ENCODE measurements at places on chromosomes 6 and 20. TPM values are rescaled to one million over a fixed set of nuclear protein-coding genes. Genes with fewer than 3 reads are reported as not detected.

DNA sequence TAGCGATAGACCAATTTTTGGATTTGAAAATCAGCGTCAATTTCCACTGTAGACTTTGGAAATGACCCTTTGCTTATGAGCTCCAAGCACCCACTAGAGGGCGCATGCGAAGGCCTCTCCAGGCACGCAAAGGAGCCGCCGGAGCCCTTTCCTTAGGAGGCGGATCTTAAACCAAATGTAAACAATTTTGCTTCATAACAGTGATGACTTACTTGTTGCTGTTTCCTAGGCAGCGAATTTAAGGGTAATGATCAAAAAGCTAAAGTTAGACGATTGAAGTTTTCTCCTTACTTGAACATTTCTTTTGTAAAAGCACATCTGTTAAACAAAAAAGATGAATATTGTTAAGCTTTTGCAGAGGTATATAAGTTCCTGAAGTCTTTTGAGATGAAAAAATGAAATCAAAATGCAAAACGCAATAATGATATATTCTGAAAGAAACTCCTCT lies 29.2 kb upstream of the EXOC2 start:
- peak; percentile 73 for DNase-seq

GRCh38 chr6:19921786-19922185 lies 84.6 kb downstream of the ID4 start:
- no peak for DNase-seq

GRCh38 chr20:64185276-64185900 lies 21.1 kb downstream of the MYT1 start:
- DNase-seq = no peak

GRCh38 chr6:152471456-152472265 lies 165.5 kb downstream of the SYNE1 start:
- no peak for DNase-seq

DNA sequence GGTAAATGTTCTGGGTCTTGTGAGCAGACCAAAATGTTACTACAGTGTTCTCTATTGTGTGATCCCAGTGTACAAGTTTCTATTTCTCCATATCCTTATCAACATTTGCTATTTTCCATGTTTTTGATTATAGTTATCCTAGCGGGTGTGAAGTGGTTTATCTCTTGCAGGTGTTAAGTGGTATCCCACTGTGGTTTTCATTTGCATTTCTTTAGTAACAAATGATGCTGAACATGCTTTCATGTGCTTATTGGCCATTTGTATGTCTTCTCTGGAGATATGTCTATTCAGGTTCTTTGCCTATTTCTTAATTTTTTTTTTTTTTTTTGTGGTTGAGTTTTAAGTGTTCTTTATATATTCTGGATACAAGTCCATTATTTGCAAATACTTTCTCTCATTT lies 35.5 kb downstream of the NSFL1C start:
- no peak for DNase-seq

DNA sequence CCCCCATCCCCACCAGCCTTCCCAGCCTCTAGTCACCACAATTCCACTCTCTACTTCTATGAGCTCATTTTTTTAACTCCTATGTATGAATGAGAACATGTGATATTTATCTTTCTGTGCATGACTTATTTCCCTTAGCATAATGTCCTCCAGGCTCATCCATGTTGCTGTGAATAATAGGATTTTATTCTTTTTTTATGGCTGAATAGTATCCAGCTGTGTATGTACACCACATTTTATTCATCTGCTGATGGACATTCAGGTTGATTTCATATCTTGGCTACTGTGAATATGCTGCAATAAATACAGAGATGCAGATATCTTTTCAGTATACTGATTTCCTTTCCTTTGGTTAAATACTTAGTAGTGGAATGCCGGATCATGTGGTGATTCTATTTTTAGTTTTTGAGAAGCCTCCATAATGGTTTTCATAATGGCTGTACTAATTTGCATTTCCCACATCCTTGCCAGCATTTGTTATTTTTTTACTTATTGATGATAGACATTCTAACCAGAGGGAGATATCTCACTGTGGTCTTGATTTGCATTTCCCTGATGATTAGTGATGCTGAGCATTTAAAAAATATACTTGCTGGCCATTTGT lies 194.9 kb downstream of the PACRG start:
- DNase-seq = no peak

DNA sequence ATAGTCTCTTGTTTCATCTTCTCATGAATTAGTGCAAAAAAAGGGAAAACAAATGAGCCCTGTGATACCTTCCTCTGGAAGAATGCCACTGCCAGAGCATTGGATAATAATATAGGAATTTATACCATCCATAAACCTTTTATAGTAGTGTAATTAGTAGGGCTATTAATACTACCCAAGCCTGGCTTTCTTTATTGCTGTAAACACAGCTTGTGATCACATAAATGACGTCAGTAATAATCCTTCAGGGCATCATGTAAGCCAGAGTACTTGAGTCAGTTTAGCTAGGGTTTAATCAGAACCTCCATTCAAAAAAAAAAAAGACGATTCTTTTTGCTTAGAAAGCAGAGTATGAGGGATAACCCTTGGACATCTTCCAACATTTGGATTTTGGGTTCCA lies 264.8 kb downstream of the SLC35F1 start:
- DNase-seq = no peak

- DNase-seq = no peak
Measured at GRCh38 chr6:105193647-105194046, 13.8 kb upstream of the POPDC3 start.

GRCh38 chr20:4320291-4320690 lies 304.9 kb upstream of the RNF24 start:
- DNase-seq = no peak

DNA sequence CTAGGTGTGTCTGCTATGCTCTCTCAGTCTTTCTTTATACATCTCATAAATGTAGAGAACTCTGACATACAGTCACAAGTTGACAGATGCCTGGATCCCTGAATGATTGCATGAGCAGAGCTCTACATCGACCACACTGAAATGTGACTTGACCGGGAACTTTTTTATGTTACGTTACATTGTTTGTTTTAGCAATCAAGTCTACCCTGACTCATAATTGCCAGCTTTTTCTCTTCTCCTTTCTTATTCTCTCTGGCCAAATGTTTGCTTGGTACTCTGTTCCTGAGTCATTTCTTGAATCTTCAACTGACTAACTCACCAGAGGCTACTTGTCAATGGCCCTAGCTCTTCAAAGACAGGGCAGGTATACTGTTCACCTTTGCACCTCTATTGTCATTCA lies 213.6 kb upstream of the DTNBP1 start:
- DNase-seq = no peak

DNA sequence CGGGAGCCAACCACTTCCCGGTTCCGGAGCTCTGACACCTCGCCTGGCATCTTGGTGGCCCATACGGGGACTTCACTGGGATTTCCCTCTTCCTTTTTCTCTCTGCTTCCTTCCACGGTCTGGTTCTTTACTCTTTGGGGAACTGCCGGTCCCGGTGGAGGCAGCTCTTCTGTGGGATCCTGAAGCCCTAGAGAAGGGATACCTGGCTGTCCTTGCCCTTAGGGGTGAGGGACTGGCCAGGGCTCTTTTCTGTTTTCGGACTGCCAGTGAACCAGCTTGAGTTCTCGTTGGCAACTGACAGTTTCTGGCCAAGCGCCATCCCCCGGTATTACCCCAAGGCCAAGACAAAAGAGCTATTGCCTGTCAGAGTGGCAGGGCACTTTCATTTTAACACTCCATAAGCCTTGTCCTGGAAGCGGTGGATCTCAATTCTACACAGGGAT lies 880 bp upstream of the CPXM1 start:
- DNase-seq = no peak

RAD21L1 gene
- total RNA-seq = under 0.01 TPM
